ENCODE measurements at places on chromosomes 1 and 21.

DNA sequence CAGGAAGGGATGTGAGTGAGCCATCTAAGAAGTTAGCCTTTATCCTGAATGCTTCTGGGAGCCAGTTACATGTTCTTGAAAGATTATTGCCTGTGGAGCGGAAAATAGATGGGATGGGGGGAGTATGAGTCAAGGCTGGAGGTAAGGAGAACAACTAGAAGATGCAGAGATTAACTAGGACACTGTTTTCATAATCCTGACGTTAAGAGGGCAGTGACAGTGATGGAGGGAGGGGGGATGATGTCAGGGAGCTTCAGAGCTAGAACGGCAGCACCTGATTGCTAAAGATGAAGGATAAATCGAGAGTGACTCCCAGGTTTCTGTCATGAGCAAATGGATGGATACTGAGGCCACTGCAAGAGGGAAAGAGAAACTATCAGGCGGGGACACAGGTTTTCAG is 10.0 kb upstream of the RCSD1 start:
- no peak for DNase-seq

DNA sequence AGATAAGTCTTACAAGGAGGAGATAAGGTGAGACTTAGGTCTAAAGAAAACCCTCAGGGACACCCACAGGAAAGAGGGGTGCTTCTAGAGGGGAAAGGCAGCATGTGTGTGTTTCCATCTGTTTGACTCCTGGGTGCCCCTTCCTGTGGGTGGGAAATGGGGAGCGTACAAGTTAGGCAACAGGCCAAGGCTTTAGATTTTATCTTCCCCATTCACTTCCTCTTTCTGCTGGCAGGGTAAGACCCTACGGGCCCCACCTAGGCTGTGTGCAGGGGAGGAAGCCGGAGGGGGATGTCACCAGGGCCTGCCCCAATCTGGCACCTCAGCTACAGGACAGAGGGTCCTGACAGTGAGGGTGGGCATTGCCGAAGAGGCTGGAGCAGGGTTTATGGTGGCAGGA is 2.5 kb upstream of the OLIG1 start:
- DNase-seq = no peak

GRCh38 chr1:46039571-46040052 is 92.8 kb downstream of the PIK3R3 start:
- no peak for DNase-seq

GRCh38 chr1:159869173-159869572 is 6.7 kb upstream of the VSIG8 start:
- no peak for DNase-seq

- no peak for DNase-seq
Measured at GRCh38 chr1:150981177-150981804, 801 bp upstream of the ANXA9 start.

- DNase-seq = no peak
Measured at GRCh38 chr1:23444104-23444533, 19.6 kb upstream of the TCEA3 start.

DNA sequence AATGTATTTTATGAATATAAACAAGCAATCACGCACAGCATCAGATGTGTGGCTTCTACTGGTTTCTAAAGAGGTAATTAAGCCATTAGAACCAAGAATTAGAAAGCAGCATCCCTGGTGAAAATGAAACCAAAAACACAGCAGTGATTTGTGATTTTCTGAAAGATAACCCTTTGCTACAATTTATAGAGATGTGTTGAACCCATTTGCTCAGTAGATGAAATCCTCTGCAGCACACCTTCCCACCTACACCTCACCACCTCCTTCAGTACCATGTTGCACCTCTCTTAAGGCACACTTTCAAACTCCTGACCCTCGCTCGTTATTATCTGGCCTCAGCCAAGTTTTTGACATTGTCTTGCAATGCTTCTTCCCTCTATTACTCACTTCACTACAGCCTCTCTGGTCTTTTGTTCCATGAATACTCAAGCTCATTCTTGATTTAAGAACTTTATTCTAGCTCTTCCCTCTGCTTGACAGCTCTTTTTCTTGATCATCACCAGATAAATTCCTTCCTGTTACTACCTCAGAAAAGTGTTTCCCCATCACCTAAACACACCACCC is 38.6 kb downstream of the NSL1 start:
- no peak for DNase-seq

DNA sequence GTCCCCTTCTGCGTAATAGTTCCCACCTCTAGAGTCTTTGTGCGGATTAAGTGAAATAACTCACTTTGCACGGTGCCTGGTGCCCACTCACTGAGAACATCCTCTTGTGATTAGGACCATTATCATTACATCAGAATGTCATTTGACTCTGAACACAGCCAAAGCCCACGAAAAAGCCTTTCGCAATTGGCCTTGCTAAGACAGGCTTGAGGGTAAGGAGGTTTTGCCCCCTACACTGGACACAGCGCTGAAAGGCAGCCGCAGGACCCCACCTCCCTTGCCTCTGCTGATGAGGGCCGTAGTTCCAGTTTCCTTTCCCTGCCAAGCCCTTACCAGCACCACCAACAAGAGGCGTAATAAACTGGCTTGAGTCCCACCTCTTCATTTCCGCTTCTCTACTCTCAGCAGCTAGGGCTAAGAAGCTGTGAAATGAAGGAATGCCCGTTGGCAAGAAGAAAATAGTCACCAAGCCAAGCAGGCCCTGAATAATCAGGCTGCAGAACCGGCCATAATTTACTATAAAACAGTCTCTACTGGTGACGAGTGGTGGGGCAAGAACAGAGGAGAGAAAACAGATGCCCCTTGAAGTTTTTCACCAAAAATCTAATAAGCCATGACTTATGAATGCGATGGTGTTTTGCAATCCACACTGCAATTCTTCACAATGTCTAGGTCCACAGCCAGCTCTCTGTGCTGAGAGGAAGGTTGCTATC is 53.1 kb downstream of the SH3GLB1 start:
- DNase-seq = no peak

DNA sequence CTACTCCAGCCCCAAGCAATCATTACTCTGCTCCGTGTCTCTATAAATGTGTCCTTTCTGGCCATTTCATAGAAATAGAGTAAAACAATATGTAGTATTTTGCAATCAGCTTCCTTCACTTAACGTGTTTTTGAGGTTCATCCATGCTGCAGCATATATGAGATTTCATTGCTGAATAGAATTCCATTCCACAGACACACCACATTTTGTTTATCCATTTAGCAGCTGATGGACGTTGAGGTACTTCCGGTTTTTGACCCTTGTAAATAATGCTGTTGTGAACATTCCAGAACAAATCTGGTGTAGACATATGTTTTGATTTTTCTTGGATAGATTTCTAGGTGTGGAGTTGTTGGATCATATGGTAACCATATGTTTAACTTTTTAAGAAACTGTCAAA is 30.7 kb downstream of the ADAM30 start:
- DNase-seq = no peak

DNA sequence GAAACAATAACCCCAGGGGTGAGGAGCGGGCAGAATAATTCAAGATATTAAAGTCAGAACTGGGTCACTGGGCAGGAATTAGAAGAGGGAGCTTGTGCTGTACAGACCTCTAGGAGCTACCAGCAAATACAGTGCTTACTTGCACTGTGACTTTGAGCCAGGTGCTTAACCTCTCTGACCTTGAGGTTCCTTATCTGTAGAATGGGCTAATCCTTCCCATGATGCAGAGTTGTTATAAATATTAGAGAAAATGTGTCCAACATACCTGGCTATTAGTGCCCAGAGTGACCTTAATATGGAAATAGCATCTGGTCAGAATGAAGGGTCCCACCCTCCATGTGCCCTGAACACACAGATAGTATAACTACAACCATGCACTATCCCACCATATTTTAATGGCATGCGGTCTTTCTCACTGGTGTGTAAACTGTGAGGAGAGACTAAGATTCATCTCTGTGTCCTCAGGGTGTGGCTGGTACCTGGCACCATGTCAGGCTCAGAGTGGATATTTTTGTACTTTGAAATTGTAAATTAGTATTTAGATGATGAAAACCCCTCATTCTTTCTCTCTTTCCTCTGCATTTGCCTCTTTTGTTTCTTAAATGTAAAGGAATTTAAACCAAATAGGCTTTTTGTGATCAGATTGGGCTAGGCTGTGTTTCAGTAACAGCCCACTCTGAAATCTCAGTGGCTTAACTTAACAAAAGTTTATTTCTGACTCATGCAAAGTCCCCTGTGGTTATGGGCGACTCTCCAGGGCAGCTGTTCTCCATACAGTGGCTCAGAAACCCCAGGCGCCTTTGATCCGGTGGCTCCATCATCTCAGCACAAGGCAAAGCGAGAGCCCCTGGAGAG is 60.0 kb upstream of the ROR1 start:
- no peak for DNase-seq

DNA sequence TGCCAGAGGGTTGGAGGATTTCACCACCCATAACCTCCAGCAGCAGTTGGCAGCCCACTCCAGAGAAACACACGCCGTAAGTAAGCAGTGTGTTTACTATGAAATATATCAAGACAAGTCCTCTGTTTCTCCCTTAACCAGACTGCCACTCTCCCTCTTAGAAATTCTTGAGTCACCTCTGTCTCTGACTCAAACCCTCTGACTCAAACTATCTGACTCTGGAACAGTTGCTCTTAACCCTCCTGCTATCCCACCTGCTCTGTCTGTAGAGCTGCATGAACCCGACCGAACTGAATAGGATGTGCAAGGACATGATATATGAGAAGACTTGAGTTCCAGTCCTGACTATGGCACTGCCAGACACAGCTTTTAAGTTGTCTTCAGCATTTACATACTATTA is 14.1 kb downstream of the INPP5B start:
- DNase-seq = no peak

- no peak for DNase-seq
Measured at GRCh38 chr1:216702170-216702569, 21.1 kb downstream of the ESRRG start.

DNA sequence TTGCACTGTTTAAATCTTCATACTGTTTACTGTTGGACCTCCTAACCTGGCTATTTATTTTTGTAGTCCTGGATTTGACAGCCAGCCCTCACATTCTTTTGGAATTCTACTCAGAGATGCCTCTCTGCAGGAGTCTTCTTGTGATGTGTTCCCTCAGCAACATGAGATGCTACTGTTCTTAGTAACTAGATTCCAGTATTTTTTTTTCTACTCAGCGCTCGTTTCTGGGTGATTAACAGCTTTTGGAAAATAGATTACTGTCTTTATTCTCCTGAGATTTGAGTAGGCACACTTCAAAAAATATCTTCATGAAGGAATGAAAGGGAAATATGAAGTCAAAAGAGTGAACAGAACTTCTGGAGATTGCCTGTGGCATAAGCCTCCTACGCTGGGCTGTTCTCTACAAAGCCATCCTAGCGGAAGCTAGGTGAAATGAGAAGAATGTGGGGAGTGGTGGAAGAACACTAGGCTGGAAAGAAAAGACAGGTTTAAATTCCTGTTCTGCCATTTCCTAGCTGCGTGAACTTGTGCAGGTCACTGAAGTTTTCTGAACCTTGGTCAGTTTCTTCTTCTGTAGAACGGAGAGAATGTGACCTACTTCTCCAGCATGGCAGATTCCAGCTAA is 75.9 kb downstream of the LRRC8C start:
- no peak for DNase-seq

GRCh38 chr1:156942576-156942975 is 22.1 kb downstream of the LRRC71 start:
- no peak for DNase-seq

- DNase-seq = no peak
Measured at GRCh38 chr1:198860371-198860770, 221.5 kb downstream of the PTPRC start.

DNA sequence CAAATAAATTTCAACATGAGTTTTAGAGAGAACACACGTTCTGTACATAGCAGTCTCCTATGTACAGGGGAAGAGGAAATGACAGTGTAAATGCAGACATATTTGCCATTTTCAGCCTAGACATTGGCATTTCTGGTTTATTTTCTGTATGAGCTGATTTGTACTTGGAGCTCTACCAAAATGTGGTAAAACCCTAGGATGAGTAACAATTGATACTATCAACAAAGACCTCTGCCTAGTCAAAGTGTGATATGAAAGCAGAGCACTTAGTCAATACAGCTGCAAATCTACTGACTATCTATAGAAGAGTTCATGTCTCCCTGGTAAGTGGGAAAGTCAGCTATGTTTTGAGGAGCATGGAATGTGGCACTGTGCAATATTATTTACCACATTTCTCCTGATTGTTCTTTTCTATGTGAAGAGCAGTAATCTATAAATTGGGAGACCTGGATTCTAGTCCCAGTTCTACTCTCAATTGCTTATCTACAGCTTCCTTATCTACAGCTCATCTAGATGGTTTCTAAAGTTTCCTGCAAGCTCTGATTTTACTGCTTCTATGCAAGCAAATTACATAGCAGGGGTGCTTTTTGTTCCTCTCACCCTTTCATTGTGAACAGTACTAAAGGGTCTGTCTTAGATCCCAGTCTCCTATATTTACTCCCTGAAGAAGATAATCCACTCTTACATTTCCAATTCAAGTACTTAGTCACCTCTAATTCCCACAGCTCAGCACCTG is 334.2 kb downstream of the NTNG1 start:
- DNase-seq = no peak

DNA sequence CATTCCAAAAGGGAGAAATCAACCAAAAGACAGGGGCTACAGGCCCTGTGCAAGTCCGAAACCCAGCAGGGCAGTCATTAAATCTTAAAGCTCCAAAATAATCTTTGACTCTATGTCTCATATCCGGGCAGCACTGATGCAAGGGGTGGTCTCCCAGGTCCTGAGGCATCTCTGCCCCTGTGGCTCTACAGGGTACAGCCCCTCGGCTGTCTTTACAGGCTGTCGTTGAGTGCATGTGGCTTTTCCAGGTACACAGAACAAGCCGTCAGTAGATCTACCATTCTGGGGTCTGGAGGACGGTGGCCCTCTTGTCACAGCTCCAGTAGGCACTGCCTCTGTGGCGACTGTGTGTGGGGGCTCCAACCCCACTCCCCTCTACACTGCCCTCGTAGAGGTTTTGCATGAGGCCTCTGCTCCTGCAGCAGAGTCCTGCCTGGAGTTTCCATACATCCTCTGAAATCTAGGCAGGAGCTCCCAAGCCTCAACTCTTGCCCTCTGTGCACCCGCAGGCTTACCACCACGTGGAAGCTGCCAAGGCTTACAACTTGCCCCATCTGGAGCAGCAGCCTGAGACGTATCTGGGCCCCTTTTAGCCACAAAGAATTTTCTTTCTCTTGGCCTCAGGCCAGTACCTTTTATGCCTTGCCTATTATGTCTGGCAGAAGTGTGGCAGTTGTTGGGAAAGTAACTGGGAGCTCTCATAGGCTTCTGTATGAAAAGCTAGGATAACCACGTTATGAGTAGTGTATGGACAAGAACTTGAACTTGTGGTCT is 52.5 kb downstream of the POU2F1 start:
- DNase-seq = no peak

DNA sequence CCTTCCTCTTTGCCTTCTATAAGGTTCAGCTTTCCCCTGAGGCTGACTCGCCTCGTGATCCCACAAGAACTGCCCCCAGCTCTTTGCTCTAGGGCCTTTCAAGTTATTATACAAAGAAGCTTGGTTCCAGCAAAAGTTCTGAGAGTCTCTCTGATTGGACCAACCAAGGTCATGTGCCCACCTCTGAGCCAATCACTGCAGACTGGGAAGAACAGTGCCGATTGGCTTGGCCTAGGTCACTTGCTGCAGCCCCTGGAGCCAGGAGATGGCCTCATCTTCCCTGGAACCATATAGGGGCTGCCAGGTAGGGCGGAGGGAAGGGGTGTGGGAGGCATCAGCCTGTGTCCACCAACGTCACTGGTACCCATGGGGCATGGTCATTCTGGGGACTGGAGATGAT is 22.8 kb downstream of the TAS1R2 start:
- no peak for DNase-seq
